ENCODE measurements at places on chromosomes 7 and 10. TPM values are rescaled to one million over a fixed set of nuclear protein-coding genes. Genes with fewer than 3 reads are reported as not detected.

DNA sequence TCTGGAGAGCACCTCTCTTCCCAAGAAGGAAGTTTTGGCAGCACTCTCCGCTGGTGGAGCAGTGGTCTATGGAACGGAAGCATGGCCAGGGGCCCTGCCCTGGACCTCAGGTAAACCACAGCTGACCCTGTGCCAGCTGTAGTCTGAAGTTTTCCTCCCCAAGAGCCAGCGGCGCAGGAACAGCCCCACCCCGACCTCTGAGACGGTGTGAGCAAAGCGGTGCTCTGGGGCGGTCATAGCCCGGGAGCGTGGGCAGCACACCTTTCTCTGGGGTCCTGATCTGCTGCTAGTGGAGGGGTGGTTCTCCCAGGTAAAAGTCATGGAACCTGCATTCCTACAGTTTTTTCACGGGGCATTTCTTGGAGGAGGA is 52.6 kb downstream of the TSPAN15 start:
- DNase-seq, result no peak

- no peak for DNase-seq
Observed at GRCh38 chr7:7136466-7137381, 45.6 kb upstream of the C1GALT1 start.

GRCh38 chr10:67385566-67385965 is 310.4 kb downstream of the CTNNA3 start:
- DNase-seq, result no peak

- DNase-seq, result no peak
Observed at GRCh38 chr7:127937066-127937680, 94.1 kb downstream of the LRRC4 start.

DNA sequence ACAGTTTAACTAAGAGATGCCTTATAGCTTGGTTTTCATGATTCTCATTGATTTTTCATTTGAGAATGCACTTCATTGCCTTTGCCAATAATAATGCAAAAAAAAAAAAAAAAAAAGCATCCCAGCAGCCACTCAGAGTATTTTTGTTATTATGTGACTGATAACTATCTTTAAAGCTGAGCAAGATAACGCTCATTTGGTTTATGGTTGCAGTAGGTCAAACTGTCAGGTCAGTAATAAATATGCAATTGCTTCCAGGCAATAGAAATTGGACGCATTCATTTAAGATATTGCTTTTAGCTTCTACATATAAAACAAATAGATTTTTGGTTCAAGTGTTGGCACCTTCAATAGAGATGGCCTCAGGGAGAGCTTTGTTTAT is 215.1 kb downstream of the PRPF18 start:
- no peak for DNase-seq

Gene PNLIPRP1
- not detected for total RNA-seq

DNA sequence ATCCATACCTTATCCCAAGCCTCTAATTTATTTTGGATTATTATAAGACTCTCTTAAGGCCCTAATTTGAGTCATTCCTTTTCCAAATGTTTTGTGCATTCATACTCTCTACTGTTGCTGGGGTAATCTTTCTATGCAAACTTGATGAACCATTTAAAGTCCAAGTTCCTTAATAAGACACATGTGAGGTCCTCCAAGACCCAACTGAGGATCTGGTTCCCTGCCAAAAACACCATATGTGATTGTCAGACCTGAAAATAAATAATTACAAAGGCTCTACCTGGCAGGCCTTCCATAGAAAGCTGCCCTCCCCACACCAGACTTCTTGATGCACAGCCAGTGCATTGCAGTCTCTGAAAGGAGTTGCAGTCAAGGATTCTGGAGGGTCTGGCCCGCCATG is 257.9 kb upstream of the AKR1E2 start:
- no peak for DNase-seq

Gene HNRNPH3
- 176 TPM for total RNA-seq

DNA sequence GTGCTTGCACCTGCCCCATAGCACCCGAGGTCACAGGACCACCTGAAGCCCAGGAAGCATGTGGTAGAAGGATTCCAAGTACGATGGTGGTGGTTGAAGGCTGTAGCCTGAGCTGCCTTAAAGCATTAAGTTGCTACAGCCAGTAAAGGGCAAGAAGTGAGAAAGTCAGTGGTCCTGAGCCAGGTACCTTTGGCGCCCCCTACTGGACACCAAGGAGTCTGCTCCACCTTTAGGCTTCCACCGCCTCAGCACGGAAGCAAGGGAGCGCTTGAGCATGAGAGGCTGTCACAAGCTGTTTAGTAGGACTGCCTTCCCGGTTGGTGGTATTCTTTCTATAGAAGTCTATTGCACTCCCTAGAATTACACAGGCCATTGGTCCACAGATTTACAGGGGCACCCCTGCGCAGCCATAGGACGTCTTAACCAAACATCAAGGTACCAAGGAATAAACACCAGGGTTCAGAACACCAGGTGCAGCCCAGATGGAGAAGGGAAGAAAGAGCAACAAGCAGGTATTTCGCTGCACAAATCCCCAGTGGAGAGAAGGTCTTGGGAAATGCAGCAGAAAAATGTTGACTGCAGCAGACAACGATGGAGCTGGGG is 2.2 kb downstream of the CRTAC1 start:
- peak; percentile 27 for DNase-seq

DNA sequence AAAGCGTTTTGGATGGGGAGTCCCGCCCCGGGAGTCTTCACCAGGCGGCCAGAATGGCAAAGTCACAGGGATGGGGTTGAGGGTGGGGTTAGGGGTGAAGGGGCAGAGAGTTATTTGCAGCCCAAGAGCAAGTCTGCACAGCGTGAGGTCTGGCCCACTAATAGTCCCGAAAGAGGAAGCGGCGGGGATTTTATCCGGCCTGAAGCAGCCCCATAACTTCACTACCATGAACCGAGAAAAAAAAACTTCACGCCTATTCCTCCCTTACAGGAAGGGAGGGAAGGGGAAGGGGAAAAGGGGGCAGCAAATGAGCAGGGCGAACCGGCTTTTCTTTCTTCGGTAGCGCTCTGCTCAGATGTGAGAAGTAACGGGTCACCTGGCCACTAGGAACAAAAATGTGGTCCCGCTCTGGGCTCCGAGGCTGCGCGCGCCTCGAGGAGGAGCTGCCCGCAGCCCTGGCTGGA is 712 bp downstream of the ITPRIP start:
- no peak for DNase-seq

Gene SPACDR
- 2.9 TPM for total RNA-seq

Gene ST7
- total RNA-seq, result 4.5 TPM

Gene RSBN1L
- 27.9 TPM for total RNA-seq

DNA sequence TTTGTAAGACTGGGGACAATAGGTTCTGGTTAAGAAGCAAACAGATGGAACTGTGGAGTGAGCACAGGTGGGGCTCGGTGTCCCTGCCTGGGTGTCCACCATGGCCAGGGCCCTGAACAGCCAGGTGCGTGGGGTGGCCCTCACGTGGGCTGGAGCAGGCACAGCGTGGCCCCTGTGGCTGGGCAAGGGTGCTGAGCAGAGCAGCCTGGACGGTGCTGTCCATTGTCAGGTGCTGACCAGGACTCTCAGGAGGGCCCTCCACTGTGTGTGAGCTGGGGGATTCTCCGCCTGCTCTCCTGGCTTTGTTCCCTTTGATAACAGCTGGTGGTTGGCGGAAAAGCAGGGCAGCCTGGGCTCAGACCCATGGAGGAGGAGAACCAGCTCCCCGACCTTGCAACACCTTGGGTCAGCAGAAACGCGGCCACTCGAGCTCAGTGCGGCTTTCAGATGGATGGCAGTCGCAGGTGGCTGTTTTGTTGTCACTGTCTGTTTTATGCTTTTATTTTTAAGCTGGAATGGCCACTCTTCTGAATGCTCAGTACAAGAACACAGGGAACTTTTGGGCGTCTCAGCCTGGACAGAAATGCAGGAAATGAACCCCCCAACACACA is 273.9 kb upstream of the ADARB2 start:
- no peak for DNase-seq

GRCh38 chr10:84256510-84257342 is 11.9 kb downstream of the RGR start:
- peak; percentile 11 for DNase-seq

Gene NAMPT
- 417 TPM for total RNA-seq

Gene HOXA4
- not detected for total RNA-seq

Gene HMX2
- not detected for total RNA-seq

- DNase-seq, result no peak
Observed at GRCh38 chr7:140009735-140010134, 53.0 kb downstream of the PARP12 start.

DNA sequence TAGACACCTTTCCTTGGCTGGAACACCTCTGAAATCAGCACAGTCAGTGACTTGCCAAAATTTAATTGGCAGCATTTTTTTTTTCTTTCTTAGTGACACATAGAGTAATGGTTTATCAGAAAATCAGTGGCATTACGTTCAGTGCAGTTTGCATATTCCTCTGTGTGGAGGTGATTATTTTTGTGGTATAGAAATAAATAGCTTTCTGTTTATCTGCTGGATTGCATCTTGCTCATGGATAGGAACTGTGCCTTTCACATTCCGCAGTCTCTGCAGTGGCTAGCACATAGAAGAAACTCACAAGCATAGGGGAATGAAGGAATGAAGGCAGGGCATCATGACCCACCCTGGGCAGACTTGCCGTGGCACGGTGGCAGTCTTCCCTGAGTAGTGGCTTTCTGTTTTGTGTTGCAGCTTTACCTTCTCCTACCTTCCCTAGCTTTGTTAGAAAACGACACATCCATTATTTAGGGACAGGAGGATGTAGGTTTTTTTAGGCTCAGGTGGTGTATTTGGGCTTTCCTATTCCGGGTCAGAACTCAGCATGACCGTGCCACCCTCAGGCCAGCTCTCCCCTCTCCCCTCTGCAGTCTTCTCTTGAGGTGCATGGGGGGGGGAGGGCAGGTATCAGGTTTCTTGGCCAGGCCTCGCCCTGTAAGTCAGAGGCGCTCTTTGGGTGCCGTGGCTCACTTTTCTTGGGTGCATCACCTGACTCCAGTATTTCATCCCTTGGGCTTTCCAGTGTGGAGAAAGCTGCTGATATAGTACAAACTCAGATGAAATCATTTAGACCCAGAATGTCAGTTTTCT is 112.5 kb upstream of the GJD4 start:
- DNase-seq, result no peak

GRCh38 chr10:15461353-15462108 is 90.4 kb upstream of the FAM171A1 start:
- no peak for DNase-seq

GRCh38 chr10:27537787-27538186 is 33.7 kb downstream of the RAB18 start:
- DNase-seq, result no peak

DNA sequence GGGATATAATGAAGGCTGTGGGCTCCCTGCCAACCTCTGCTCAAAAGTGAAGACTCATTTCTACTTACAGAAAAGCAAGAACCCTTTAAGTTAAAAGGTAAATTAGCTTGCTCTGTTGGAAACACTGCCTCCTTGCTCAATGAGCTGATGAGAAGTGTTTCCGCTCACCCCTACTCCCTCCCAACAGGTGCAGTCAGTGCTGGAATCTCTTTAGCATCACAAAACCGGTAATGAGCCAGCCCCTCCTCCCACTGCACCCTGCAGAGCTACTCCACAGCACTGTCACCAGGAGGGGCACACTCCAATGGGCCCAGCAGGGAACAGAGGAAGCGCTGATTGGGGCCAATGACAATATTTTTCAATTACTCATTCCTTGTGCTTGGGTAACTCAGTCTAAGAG is 262.5 kb downstream of the TCERG1L start:
- no peak for DNase-seq

DNA sequence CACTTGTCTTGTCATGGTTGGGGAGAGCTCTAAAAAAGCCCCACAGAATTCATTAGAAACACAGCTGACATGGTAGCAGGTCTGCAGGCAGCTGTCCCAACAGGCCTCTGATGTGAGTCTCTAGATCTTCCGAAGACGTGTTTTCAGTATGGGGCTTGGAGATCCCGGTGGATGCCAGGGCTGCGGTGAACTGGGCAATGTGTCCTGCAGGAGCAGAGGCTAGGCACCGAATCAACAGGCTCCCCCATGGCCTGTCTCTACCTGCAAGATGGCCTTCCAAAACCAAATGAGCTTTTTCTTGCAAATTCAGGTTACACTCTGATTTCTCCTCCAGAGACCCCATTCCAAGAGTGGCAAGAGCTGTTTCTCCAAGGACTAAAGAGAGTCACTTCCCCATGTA is 2.9 kb downstream of the CPXM2 start:
- no peak for DNase-seq

Gene UNC5B
- 0.10 TPM for total RNA-seq

Gene SH2D4B
- 0.18 TPM for total RNA-seq

DNA sequence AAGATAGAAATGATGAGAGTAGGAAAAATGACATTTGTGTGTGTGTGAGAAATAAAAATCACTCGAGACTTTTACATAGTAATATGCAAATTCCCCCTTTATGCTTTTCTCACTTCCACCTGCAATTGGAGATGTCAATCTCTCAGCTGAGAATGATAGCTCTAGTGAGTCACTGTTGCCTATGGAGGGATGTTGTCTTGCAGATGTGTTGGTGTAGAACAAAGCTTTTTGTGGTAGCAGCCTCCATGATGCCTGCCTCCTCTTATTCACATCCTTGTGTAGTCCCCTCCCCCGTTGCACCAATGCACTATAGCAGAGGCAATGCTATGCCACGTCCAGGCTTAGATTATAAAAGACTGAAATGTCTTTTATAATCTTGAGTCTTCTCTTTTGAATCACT is 33.8 kb downstream of the SPAG6 start:
- peak; percentile 7 for DNase-seq

Gene ARL5B
- total RNA-seq, result 14.4 TPM

GRCh38 chr10:8051851-8052257 is 2.6 kb upstream of the GATA3 start:
- DNase-seq, result no peak

DNA sequence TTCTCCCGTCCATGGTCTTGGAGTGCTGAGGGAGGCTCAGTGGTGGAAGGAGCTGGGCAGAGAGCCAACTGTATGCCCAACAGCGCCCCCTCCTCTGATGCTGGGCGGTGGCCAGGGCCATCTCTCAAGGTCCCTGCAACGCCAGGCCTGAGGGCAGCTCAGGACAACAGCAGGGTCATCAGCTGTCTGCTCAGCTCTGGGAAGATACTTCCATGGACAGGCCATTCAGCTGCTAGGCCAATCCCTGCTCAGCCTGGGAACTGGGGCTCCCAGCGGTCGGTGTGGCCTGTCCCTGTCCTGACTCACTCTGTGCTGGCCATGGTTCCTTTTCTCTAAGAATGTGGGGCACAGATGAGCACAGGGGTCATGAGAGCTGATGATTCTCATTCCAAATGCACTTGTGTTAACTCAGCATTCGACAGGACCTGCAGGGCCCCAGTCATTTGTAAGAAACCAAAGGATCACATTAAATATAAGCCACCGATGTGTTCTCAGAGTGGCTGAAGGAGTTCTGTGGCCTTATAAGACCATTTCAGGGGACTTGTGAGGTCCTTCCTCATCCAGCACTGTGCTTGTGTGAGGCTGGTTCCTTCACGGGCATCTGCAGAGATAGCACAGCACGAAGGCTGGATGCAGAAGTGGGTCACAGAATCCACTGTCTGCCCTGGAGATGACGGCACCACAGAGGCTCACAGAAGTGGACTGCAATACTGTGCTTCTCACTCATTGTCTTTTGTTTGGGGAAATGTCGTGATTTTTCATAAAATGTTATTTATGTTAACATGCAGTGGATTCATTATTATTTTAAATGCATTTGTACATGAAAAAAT is 73.0 kb downstream of the ADCY1 start:
- DNase-seq, result no peak

Gene GRK5
- total RNA-seq, result 25.3 TPM

Data from activated T-helper 1 cell treated with anti-CD3 and anti-CD28 coated beads, Interleukin-12 subunit alpha, Interleukin-12 subunit beta, Interleukin-2, Interleukin-4 antibody, amounts not matched to agents 30 ng/mL and 10 ng/mL and 1 ng/mL, durations not matched to agents 14 hours and 24 hours and 36 hours (primary cell).